ENCODE measurements at places on chromosomes 12 and 14.

DNA sequence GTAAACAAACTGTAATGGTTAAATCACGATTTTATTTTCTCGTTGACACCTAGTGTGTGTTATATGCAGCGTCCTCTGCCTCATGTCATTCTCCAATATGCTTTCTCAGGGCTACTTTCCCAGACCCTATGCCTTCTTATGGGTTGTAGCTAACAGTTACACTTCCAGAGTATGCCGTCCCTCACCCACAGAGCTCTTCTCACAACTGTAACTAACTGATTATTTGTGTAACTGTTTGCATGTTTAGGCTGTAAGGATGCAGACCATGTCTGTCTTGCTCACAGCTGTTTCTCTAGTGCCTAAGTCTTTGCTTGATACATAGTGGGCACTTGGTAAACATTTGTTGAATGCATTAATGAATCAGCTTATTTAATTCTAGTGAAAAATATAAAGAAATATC lies 417.5 kb downstream of the ZFP36L1 start:
- DNase-seq, result no peak

DNA sequence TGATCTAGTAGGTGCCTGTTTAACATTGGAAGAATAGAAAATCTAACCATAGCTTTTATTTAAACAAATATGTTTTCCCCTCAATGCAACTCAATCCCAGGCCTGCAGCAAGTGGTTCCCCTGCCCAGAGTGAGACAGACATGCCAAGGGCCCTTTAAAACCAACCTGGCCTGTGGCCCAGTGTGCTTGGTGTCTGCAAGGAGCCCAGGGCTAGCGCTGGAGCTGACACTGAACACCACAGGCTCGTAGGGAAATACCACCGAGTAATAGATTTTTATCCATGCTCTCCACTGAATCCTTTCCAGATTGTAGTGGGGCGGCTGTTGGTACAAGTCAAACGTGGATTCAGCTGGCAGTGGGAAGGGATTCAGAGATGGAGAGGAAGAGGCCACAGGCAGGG lies 95.6 kb upstream of the NRXN3 start:
- DNase-seq, result no peak

DNA sequence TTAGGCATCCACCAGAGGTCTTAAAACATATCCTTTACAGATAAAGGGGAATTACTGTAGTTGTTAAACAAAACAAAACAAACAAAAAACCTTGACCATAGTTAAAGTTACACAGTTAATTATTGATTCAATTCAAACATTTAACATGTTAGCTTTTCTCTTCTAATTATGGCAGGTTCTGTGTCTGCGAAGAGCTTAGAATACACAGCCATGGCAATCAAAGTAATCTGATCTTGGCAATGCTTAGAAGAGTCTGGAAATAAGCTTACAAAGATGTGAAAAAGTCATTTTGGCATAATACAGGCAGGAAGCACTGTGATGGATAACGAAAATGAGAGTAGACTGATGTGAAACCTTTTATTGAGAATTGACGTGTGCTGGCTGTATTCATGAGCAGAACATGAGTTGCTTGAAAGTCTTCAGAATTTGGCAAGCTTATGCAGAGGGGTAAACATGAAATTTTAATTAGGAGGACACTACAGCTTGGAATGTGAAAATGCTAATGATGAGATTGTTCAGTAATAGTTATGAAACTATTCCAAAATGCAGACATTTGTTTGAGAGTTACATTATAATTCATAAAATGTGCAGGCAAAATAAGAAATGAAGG lies 629.6 kb downstream of the FSCB start:
- no peak for DNase-seq

DNA sequence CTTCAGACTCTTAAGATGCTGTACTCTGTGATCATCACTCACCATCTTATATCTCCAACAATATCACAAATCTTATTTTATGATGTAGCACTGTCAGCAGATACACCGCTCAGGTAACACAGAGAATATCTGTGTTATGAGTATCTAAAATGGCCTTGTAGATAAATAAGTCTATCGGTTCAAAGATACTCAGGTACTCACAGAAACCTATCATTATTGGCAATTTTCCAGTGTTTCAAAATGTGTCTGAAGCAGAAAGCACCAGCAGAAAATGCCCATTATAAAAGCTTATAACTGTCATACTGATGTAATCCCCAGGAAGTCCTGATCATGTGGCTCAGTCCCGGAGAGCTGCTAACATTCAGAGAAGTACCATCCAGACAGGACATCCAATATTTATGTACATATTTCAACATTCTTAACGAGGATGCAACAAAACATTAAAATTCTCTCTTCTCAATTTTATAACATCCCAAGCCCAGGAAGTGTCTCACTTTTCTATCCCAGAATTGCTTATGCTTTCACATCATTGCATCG lies 190.7 kb upstream of the LMNTD1 start:
- DNase-seq, result no peak

GRCh38 chr14:32565256-32565655 lies 236.2 kb downstream of the AKAP6 start:
- DNase-seq, result no peak

- no peak for DNase-seq
Observed at GRCh38 chr12:99055299-99055698, 410.2 kb downstream of the APAF1 start.

GRCh38 chr14:67240168-67240932 lies 885 bp upstream of the PALS1 start:
- DNase-seq, result peak; percentile 2

- DNase-seq, result no peak
Observed at GRCh38 chr14:73264885-73265720, 27.8 kb downstream of the PAPLN start.

DNA sequence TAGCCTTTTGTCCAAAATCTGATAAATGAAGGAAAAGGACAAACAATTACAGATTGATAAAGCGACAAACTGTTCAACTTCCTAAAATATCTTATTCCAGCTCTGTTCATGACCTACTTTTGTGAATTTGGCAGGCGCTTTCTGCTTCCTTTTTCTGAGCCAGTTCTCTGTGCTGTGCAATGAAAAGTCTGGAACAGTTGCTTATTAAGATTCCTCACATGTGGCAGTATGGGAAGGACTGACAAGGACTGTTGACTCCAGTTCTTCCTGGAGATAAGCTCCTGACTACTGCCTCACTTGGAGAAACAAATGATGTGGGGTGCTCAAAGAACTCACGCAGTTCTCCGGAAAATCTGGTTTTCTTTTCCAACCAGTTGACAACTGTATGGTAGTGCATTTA lies 58.3 kb upstream of the ANP32D start:
- DNase-seq, result no peak

- no peak for DNase-seq
Observed at GRCh38 chr14:98160901-98161300, 1111.1 kb downstream of the BCL11B start.

GRCh38 chr12:105319691-105320209 lies 10.7 kb upstream of the C12orf75 start:
- DNase-seq, result no peak

GRCh38 chr14:95518045-95518751 lies 1.7 kb upstream of the SYNE3 start:
- DNase-seq, result no peak

- no peak for DNase-seq
Observed at GRCh38 chr14:77023001-77023996, 5.2 kb downstream of the IRF2BPL start.

GRCh38 chr14:96461950-96462798 lies 40.0 kb upstream of the PAPOLA start:
- DNase-seq, result no peak

GRCh38 chr12:104786352-104786751 lies 171.7 kb downstream of the SLC41A2 start:
- no peak for DNase-seq

GRCh38 chr12:50603817-50604639 lies 99.2 kb downstream of the DIP2B start:
- DNase-seq, result no peak

DNA sequence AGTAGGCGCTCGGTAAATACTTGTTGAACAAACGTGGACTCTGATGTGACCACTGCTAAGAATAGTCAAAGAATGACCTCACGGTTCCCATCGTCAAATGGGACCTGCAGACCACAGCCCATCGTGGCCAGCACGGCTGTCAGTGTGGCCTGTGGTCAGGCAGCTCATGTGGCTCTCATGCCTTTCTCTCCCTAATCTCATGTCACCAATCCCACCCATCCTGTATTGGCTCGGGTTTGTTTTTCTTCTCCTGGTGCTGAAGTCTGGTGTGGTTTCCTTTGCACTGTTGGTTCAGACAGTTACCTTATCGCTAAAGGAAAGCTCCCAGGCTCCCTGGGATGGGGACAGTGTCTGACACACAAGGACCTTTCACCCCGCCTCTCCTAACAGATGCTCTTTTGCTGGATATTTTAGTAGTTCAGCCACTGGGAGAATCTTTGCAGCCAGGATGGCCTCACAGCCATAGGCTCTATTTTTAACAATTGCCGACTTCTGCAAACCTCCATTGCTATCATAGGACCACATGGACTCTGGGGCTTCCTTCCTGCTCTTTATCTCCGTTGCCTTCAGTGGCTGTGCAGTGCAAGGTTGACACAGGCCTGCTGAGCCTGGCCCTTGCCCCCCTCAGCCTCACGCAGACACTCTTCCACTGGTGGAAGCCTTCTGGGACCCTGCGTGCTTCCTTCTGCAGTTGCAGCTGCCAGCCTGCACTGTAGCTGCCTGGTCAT lies 293.1 kb upstream of the FKBP4 start:
- no peak for DNase-seq

GRCh38 chr12:54662026-54662425 lies 13.9 kb upstream of the DCD start:
- no peak for DNase-seq

DNA sequence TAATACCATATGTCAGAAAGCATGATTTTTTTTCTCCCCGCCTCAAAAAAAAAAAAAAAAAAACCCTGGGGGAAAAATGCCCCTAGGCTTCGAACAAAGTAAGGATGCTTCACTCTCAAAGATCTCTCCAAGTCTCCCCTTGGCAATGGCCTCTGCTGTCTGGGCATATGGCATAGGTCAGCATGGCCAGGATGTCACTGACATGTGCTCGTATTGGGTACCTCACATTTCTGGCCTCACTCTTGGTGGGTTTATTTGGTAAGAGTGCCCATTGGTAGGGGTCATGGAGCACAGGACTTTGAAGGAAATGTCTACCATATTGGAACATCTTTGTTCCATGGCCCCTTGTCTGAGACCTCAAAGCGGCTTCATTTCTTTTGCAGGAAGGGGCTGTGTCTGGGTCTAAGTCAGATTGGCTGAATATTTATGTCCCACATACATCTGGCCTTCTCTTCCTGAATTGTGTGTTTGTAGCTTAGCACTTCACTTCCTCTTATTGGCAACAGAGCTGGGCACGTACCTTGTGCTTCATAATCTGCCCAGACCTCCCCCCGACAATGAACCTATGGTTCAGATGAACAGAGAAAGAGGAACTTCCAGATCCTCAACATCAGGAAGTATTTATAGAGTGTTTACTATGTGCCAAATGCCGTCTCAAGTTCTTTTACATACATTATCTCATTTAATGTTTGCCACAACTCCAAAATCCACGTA lies 36.3 kb upstream of the OAS1 start:
- no peak for DNase-seq
